ENCODE measurements at places on chromosomes 13 and 19. TPM values are rescaled to one million over a fixed set of nuclear protein-coding genes. Genes with fewer than 3 reads are reported as not detected.

The QPCTL gene
- 16.9 TPM for total RNA-seq

The NANOS3 gene
- total RNA-seq: not detected

The KDELR1 gene
- 67.7 TPM for total RNA-seq

The CEBPA gene
- total RNA-seq: 1.7 TPM

The TUBB4A gene
- total RNA-seq: 0.60 TPM

The SIAH3 gene
- total RNA-seq: not detected

The PROZ gene
- total RNA-seq: not detected

The TNFSF9 gene
- 45.9 TPM for total RNA-seq

The RETN gene
- not detected for total RNA-seq

The NBEA gene
- 2.0 TPM for total RNA-seq
